ENCODE measurements at places on chromosomes 5 and 9.

- no peak for DNase-seq
Measured at GRCh38 chr5:40224421-40224820, 455.3 kb upstream of the PTGER4 start.

- no peak for DNase-seq
Measured at GRCh38 chr5:119476341-119476740, 24.0 kb downstream of the HSD17B4 start.

- DNase-seq: no peak
Measured at GRCh38 chr5:39503155-39503554, 78.4 kb upstream of the DAB2 start.

DNA sequence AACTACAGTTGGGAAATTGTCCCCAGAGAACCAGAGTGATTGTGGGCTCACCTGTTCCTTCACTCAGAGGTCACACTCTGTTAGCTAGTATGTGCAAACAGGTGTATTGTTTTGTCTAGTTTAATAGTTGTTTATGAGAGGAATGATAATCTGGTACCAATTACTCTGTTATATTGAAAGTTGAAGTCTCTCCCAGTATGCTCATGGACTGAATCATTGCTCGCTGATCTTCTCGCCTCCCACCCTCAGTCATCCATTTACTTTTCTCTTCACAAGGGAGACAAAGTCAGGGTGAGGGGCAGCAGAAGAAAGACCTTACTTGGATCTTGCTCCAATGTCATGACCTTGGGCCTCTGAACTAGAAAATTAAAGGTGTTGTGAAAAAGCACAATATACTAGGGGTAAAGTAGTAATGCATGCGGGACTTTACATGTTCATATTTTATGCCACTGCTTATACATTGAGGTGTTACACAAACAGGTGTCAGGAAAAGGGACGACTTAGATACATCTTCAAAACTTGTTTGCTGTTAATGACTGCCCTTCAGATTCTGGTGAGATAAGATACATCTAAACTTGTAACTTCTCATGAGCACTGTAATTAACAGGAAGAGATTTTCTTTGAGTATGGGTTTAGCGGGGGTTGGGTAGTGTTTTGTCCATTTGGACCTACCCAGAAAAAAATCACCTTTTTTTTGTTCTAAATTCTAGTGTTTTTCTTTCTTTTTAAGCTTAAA is 36.9 kb downstream of the LNPEP start:
- DNase-seq: no peak

DNA sequence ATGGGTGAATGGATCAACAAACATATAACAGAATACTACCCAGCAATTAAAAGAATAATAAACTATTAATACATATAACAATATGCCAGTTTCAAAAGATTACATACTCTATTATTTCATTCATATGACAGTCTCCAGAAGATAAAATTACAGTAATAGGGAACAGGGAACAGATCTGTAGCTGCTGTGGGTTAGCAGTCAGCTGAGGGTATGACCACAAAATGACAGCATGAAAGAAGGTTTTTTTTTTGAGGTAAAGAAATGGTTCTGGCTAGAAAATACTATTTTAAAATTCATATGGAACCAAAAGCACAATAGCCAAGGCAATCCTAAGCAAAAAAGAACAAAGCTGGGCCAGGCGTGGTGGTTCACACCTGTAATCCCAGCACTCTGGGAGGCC is 73.0 kb upstream of the NR5A1 start:
- no peak for DNase-seq

DNA sequence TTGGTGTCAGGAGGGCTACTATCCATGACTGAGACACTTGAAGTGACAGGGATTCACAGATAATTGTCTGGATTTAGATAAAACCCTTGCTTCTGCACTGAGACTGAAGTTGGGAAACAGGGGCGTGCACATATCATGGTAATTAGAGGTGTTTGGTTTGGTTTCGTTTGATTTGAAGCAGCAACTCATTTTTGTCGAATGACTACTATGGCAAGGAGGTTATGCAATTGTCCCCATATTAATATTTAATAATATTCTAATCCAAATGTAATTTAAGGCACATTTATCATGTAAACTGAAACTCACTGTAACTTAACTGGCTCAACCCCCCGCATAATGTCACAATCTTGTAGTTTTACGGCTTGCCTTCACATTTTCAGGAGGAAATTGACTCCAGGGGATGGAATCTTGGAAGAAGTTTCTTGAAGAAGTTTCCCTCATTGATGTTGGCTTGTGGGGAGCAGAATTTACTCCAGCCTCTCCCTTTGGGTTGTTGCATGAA is 12.5 kb downstream of the ZNF366 start:
- no peak for DNase-seq

DNA sequence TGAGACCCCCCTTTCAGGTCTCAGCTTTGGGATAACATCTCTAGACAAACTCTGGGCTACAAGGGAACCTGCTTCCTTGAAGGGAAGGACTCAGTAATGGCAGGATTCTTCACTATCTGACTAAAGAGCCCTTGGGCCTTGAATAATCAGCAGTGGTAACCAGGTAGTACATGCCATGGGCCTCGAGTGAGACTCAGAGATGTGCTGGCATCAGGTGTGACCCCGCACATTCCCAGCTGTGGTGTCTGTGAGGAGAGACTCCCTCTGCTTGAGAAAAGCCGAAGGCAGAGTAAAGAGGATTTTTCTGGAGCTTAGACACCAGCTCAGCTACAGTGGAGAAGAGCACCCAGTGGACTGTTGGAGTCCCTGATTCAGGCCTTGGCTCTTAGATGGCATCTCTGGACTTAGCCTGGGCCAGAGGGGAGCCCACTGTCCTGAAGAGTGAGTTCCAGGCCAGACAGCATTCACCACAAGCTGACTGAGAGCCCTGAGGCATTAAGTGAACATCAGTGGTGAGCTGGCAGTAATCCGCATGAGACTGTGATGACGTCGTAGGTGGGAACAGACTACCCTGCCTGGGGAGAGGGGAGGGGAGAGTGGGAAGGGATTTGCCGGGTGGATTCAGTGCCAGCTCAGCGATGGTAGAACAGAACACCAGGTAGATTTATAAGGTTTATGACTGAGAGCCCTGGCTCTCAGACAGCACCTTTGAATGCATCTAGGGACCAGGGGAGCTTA is 5.3 kb upstream of the ZNF782 start:
- DNase-seq: no peak

DNA sequence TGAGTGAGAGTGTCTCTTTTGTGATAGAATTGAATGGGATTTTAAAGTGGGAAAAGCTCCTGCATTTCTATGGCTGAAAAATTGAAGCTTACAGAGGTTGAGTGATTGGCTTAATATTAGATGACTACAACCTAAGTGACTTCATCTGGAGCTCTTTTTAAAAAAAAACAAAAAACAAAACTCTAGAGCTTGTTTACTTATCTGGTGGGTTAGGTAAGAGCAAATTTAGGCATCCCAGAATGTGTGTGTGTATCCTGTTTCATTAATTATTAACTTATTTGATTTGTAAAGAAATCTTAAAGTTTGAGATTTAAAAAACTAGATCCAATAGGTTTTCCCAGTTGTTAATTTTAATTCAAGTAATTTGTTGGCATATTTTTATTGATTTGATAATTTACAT is 60.1 kb downstream of the SCAMP1 start:
- no peak for DNase-seq

- DNase-seq: no peak
Measured at GRCh38 chr9:134411440-134412297, 85.4 kb downstream of the RXRA start.

DNA sequence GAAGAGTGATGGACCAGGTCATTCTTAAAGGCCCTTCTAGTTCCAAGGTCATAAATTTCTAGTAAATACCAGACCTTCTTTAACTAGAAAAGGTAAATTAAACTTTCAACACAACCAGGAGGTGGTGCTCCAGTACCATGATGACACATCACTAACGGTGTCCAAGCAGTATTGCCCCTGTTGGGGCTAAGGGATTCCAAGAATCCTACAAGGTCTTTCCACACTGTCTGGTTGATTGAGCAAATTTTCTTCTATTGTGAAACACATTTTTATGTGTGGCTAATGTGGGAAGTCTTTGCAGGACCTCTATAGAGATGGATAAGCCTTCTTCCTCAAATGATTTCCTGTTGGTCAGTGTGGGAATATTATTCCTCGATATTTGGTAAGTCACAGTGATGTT is 459.6 kb upstream of the PAPPA start:
- no peak for DNase-seq

GRCh38 chr5:139094154-139095131 is 103.7 kb downstream of the SIL1 start:
- no peak for DNase-seq

GRCh38 chr5:170145462-170145861 is 39.8 kb downstream of the FOXI1 start:
- no peak for DNase-seq

- DNase-seq: no peak
Measured at GRCh38 chr5:38208782-38209378, 49.5 kb upstream of the EGFLAM start.

All from stimulated activated CD4-positive, alpha-beta T cell treated with anti-CD3 and anti-CD28 coated beads, Interleukin-1b, Interleukin-23, amount 100 ng/mL, for 1 hour (primary cell).